ENCODE measurements at places on chromosomes 16 and 17.

DNA sequence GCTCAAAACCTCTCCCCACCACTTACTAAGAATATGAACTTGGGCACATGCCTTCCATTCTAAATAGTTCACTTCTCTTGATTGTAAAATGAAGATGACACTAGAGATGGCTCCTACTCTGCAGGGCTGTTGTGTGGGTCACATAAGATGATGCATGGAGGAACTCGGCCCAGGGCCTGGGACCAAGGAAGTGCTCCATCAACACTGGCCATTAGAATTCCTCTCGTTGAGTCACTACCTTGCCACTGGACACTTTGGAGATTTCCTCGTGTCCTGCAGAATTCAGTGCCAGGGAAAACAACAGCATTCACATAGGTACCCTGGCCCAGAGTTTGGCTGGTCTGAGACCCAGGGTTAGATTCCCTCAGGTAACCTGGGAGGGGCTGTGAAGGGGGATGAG, 18.6 kb downstream of the HNF1B start:
- DNase-seq: no peak

- DNase-seq: no peak
These were observed 4.5 kb downstream of the NTHL1 start for GRCh38 chr16:2042986-2043666.

GRCh38 chr17:78253946-78254672, 22.7 kb downstream of the TMEM235 start:
- no peak for DNase-seq

GRCh38 chr16:11972128-11972527, 4.4 kb upstream of the SNX29 start:
- DNase-seq: no peak

- DNase-seq: no peak
These were observed 15.7 kb downstream of the ADCY7 start for GRCh38 chr16:50282010-50282538.

DNA sequence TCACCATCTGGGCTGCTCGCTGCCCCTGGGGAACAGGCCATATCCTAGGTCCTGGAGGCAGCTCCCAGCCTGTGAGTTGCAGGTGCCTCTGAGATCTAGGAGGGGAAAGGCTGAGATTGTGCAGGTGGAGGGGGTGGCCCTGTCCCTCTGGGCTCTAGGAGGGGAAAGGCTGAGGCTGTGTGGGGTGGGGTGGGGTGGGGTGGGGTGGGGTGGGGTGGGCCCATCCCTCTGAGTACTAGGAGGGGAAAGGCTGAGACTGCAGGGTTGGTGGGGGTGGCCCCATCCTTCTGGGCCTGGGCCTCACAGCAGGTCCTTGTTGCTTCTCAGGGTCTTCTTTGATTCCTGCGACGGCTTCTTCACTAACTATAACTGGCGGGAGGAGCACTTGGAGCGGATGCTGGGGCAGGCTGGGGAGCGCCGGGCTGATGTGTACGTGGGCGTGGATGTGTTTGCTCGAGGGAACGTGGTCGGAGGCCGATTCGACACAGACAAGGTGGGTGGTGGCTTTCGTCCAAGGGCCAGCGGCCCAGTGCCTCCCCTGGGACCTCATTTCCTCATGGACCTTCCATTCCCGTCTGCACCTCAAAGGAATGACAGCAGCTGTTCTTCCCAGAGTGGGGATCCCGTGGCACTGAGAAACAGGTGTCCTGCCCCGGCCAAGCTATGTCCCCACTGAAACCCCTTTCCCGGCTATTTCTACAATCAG, 7.1 kb downstream of the ENGASE start:
- DNase-seq: no peak

DNA sequence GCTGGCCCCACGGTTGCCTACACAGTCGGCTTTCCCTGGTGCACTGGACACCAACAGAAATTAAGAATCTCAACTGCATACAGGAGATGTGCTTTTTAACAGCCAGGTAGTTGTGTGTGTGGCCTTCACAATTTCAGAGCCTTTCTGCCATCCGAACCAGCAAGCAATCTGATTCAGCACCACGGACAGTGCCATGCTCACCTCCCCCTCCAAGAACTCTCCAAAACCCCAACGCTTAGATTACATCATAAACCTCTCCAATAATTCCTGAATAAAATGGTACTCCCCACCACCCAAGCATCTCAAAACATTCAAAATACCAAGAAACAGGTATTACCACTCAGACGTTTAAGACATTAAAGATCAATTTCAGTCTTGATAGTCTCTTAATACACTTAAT, 31.8 kb downstream of the USP7 start:
- no peak for DNase-seq

GRCh38 chr16:27251541-27252205, 16.9 kb downstream of the NSMCE1 start:
- no peak for DNase-seq

- DNase-seq: no peak
These were observed 16.6 kb downstream of the CBX4 start for GRCh38 chr17:79822583-79823124.

DNA sequence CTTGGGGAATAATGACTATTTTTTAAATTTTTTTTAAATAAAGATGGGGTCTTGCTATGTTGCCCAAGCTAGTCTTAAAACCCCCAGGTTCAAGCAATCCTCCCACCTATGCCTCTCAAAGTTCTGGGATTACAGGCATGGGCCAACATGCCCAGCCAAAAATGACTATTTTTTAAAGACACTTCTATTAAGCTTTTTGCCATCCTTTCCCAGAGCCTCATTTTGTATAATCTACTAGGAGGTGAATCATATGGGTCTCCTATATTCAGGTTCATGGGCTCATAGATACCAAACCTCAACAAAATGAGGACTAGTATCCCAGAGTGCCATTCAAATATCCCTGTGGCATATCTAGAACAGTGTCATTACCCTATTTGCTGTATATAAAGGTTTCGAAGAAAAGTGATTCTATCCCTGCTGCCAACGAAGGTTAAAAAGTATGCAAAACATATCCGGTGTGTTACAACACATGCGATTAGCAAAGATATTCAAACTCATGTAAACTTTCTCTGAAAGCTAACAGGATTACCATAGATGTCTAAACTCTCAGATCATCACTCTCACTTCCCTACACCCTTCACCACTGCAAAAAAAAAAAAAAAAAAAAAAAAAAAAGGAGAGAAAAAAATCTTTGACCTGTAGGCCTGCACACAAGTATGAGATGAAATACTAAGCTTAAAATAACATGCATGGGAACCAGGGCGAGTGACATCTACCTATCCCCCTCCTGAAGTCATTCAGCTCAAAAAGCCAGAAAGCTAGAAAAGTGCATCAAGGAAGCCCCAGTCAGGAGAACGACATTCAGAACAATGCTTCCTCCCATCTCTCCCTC, 23.5 kb downstream of the XPO6 start:
- DNase-seq: no peak

GRCh38 chr16:73206151-73206707, 158.3 kb upstream of the ZFHX3 start:
- DNase-seq: no peak

GRCh38 chr17:3935140-3935542, 18.9 kb upstream of the P2RX1 start:
- no peak for DNase-seq

GRCh38 chr16:4142268-4142667, 26.0 kb upstream of the ADCY9 start:
- DNase-seq: no peak

DNA sequence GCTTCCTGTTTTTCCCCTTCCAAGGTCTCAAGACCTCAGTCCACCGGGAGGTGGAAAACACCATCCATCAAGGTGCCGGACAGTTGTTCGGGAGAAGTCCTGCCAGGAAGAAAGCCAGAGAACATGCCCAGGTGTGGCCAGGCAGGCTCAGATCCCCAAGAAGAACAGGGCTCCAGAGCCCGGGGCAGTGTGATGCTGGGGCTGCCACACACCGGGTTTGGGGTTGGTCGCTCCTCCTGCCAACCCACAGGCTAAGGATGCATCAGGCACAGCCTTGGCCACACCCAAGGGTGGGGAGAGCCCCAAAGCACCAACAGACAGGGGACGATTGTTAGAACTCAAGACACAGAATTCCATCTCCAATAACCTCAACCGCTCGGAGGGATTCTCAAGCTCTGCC, 19.7 kb downstream of the ZFHX3 start:
- no peak for DNase-seq

DNA sequence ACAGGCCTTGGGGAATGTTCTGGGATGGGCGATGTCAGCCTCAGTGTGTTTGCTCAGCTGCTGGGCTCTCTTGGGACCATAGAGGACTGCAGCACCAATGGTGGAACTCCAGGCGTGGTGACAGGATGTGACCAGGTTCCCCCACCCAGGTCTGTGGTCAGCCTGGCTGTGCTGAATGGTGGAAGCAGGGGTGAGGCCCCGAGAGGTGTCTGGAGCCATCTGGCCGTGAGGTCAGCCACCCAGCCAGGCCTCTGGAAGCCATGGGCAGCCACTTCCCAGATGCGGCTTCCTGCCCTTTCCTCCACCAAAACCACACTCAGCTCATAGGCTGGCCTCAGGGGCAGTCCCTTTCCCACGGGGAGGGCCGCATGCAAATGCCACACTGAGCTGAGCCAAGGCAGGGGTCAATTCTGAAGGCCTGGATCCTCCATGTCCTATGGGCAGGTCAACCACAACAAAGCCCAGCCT, 7.8 kb upstream of the MAPK7 start:
- no peak for DNase-seq

DNA sequence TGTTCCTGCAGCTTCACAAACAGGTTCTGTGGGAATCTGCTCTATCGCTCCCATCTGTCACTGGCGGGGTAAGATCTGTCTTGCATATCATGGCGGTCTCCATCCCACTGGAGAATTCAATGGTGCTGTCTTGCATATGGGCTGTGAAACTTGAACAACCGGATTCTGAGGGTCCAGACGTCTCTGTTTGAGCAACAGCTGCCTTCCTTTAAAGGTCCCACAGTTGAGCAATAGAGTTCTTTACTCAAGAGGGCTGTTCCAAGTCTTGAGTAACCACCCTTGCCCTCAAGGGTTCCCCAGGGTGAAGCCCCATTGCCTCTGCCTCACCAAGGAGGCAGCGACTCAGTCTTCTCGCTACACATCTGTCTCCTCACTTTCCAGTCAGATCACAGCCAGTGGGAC, 50.8 kb downstream of the ZFHX3 start:
- no peak for DNase-seq

DNA sequence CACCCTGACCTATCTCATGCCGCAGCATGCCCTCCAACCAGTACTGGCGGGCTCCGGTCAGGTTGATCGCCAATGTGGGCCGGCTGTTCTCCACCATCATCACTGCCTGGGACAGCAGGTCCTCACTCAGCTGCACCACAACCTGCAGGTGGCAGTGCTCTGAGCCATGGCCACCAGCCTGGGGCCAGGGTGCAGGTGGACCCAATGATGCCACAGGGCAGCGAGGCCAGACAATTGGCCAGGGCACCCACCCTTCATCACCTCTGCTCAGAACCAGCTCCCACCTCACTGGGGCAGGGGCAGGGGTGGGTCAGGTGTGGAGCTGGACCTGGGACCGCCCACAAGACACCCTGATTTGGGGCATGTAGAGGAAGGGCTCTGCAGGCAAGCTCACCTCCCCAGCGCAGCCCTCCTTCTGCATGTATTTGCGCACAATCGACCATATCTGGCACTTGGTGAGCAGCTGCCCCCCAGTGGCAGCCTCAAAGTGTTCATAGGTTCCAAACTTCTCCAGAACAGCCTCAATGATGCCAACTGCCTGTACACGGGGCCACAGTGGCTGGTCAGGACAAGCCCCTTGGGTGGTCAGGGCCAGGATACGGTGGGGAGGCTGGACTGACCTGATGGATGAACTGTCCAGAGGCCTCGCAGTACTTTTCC, 4.2 kb downstream of the MATCAP1 start:
- DNase-seq: no peak

DNA sequence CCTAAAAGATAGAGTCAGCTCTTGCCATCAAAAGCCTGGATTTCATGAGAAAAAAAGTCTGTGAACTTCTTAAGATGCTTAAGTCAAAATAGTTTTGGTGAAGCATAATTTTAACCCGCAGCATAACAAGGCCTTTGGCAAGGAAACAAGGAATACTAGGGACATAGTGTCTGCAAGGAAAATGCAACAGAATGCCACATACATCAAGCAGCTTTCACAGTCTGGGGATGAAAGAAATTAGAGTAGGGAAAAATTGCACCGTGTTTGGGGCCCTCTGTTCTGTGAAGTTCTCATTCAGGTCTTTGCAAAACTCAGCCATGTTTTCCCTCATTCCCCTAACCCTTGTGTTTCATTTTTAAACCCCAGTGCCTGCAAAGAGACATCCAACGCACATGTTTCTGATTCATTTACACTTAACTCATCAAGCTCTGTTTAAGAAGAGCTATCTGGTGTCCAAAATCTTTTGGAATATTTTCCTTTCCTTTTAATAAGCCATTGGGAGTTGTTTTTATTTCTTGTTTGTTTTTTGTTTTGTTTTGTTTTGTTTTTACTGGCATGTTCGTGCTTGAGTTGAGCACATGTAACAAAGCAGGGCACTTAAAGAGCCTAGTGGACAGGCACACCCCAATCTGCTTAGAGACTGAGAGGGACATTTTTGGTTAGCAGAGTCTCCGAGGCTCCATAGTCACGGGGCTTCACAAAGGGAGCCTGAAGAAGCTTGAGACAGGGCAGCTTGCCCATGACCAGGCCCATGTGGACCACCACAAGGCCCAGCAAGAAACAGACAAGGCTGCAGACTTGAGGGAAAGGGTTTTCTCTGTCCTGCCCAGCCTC, 116.5 kb downstream of the ANKFN1 start:
- no peak for DNase-seq

DNA sequence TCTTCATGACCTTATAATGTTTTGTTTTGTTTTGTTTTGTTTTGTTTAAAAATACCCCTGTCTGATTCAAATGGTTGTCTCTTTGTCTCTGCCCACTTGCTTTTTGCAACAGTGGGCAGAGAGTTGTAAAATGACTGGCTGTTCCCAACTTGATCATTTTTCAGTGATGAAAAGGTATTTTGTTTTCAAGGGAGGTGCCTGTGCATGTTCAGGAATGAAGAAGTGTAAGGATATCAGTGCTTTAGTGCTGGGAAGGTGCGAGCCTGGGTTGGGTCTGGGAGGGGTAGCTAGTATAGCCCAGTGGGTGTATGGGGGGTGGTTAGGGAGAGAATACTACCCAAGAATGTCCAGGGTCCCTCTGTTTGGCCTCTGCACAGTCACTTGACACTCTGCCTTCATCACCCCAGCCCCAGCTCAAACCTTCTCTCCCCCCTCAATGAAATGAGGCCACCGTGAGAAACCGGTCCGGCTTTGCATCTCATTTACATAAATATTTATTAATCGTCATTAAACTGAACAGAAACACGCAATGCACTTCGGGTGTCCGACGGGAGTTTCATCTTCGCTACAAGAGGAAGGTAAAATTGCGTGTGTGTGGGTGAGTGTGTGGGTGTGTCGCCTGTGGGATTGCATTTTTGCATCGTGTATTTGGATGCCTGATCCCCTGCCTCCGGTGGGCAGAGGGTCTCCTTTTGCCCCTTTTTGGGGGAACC, 4.3 kb downstream of the NEUROD2 start:
- no peak for DNase-seq

GRCh38 chr17:79100405-79100804, 25.8 kb downstream of the ENGASE start:
- DNase-seq: no peak

GRCh38 chr17:38897176-38897575, 27.3 kb downstream of the LASP1 start:
- DNase-seq: no peak

Measured in AG09309 (cell line).